ENCODE measurements at places on chromosomes 11 and 22.

DNA sequence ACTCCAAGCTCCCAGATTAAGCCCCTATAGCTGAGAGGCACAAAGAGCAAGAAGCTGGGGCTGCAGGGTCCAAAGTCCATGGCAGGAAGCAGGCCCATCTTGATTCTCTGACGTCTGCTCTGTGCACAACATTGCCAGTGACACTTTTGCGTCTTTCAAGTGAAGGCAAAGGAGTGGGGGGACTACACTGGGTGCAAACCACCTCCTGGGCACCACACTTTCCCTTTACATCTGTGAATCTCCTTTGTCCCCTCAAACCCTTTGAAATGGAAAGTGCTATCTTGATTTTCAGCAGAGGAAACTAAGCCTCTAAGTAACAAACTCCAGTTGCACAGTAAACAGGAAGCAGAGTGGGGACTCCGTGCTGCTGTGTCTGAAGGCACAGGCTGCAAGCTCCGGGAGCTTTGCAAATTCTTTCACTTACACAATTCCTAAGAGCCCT lies 428.0 kb downstream of the LARGE1 start:
- no peak for DNase-seq

DNA sequence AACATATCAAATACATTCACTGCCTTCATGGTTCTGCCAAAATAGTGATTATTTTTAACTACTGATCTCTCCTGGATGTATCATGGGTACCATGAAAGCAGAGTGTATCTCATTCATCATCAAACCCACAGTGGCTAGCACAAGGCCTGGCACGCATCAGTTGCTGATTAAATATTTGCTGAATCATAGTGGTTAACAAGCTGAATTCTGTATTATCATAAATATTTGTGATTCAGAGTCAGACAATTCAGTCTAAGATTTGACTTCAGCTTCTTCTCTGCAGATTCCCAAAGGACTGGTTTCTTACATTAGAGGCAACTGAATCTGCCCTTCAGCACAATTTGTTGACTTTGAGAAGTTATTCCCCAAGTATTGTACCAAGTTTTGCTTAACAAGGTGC lies 715.8 kb upstream of the LRRC4C start:
- no peak for DNase-seq

- no peak for DNase-seq
These were observed 84.4 kb downstream of the KCNQ1 start for GRCh38 chr11:2529173-2529572.

DNA sequence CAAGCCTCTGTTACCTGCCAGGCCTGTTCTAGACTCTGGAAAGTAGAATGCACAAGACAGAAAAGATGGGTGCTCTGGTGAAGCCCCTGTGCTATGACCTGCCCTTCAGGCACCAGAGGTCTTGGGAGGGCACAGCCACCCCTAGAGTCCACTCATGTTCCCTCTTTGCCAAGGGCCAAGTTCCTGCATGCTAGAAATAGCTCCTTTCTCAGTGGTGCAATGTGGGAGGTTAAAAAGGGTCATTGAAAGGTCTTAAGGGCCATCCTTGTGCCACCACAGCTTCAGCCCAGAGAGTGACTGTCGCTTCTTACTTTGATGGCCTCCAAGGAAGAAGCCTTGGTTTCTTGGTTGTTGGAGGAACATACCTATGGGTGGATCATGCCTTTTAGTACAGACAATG lies 84.6 kb upstream of the PARVA start:
- no peak for DNase-seq

DNA sequence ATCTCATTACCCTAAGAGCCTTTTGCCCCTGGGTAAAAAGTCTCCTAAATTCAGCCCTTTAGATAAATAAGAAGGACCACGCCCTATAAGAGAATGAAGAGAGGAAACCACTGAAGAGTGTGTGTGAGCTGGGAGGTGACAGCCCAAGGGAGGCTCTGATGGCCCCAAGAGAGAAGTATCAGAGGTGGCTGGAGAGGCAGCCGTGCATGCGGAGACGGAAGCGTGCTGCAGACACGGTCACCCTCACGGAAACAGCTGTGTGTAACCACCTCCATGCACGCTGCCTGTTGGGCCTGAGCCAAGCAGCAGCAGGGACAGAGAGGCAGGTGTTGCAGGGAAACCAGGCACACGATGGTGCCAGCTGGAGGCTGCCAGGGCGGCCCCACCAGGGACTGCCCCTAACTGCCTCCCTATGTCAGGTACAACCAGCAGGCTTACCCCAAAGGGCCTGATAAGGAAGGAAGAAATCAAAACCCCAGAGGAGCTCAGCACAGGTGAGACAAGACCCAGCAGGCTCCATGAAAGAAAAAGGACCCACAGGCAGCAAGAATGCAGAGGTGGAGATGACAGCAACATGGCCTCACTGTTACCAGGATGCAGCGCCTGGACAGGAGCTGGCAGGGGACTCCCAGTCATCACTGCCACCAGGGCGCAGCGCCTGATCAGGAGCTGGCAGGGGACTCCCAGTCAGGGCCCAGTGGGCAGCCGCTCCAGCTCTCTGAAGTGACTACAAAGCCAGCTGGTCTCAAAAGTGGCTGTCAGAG lies 7.8 kb downstream of the LARGE2 start:
- DNase-seq, result peak; percentile 39
